ENCODE measurements at places on chromosomes 7 and 10. TPM values are rescaled to one million over a fixed set of nuclear protein-coding genes. Genes with fewer than 3 reads are reported as not detected.

WASL gene
- total RNA-seq = 25.6 TPM

GIMAP6 gene
- 82.2 TPM for total RNA-seq

SEMA3C gene
- total RNA-seq = 8.6 TPM

AKR1C4 gene
- total RNA-seq = not detected

DNA2 gene
- total RNA-seq = 4.6 TPM

RPEL1 gene
- total RNA-seq = not detected

DUS4L gene
- 7.5 TPM for total RNA-seq

GBX1 gene
- total RNA-seq = not detected

IL6 gene
- total RNA-seq = 5.7 TPM

MRPL43 gene
- total RNA-seq = 80.9 TPM

ZDHHC4 gene
- 33.0 TPM for total RNA-seq

PNLIPRP2 gene
- total RNA-seq = not detected

NPC1L1 gene
- total RNA-seq = not detected

INMT gene
- 0.05 TPM for total RNA-seq

VGF gene
- not detected for total RNA-seq

TRRAP gene
- total RNA-seq = 43.4 TPM

PURB gene
- total RNA-seq = 21.4 TPM

IFIT2 gene
- 7.9 TPM for total RNA-seq

GPRIN2 gene
- total RNA-seq = 0.10 TPM

LRRC72 gene
- total RNA-seq = not detected

NPTX2 gene
- 32.0 TPM for total RNA-seq

ADAMTS14 gene
- 3.4 TPM for total RNA-seq

MSMB gene
- not detected for total RNA-seq

CPN1 gene
- total RNA-seq = not detected

CDHR3 gene
- 2.0 TPM for total RNA-seq

PTF1A gene
- total RNA-seq = not detected

OR2A42 gene
- total RNA-seq = not detected

MEIG1 gene
- total RNA-seq = not detected

DPYSL4 gene
- total RNA-seq = 42.2 TPM

TRPV5 gene
- total RNA-seq = not detected

CUL1 gene
- 45.4 TPM for total RNA-seq

OR13A1 gene
- not detected for total RNA-seq

TMEM130 gene
- total RNA-seq = not detected

LIPF gene
- total RNA-seq = 0.18 TPM

TSPAN33 gene
- total RNA-seq = 0.68 TPM

HGF gene
- total RNA-seq = 2.0 TPM

CRHR2 gene
- total RNA-seq = not detected

VPS41 gene
- total RNA-seq = 48.2 TPM

FBXO24 gene
- not detected for total RNA-seq

CYP3A4 gene
- not detected for total RNA-seq

GPR15LG gene
- not detected for total RNA-seq

CDK14 gene
- 3.9 TPM for total RNA-seq

OR2A12 gene
- not detected for total RNA-seq
